ENCODE measurements at places on chromosomes 4 and X.

DNA sequence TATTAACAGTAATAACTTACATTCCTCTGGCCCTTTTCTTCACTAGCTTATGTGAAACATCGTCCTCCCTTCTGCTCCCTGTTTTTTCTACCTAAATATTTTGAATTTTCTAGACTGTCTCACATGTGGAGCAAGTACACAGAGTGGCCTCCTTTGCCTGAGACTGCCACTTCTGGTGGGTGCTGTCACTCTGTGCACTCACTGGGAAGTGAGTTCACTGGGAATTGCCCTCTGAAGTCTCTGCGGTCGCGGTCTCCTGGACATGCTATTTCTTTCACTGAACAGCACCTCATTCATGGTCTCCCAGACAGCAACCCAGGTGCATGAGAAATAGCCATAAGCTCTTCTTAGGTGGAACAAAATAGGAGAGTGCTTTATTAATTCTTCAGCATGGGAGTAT is 1179.7 kb upstream of the ADGRL3 start:
- DNase-seq, result no peak

DNA sequence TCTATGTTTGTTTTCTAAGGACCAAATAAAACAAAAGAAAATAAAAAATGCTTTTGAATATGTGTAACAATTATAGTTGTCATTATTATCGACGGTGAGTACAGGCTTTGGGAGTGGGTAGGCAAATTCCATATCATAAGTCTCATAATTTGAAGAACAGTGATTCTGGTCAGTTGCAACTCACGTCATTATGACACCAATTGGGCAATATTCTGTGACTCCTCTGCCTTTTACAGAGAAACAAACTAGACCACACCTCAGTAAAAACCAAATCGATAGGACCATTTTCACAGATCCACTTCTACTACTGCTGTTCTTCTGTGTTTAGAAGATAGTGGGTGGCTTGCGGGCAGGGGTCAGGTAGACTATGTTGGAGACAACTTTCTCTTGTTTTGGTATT is 250.1 kb downstream of the C4orf33 start:
- DNase-seq, result no peak

- peak; percentile 57 for DNase-seq
Measured at GRCh38 chrX:154967603-154968002, 54.9 kb downstream of the F8 start.

DNA sequence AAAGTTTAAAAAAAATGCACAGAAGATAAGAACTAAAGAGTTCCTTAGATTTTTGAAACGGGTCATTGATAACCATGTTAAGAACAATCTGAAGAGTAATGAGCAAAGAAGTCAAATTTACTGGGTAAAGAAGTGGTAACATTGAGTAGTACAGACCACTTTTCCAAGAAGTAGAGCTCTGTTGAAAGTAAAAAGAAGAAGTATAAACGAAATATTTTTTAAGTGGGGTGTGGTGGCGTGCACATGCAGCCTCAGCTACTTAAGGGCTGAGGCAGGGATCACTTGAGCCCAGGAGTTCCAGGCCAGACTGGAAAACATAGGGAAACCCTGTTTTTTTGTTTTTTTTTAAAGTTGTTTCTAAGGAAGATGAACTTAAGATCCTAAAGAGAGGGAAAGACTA is 68.5 kb downstream of the UBA6 start:
- no peak for DNase-seq

- no peak for DNase-seq
Measured at GRCh38 chrX:131646106-131646505, 102.2 kb downstream of the OR13H1 start.

- DNase-seq, result no peak
Measured at GRCh38 chr4:7167706-7168105, 24.6 kb upstream of the SORCS2 start.

GRCh38 chr4:94595880-94596483 is 144.2 kb downstream of the PDLIM5 start:
- peak; percentile 35 for DNase-seq

GRCh38 chr4:2341261-2341841 is 77.1 kb downstream of the ZFYVE28 start:
- DNase-seq, result no peak

GRCh38 chrX:127552571-127552970 is 499.6 kb downstream of the ACTRT1 start:
- no peak for DNase-seq

GRCh38 chrX:41334363-41335197 is 618 bp downstream of the DDX3X start:
- peak; percentile 69 for DNase-seq

DNA sequence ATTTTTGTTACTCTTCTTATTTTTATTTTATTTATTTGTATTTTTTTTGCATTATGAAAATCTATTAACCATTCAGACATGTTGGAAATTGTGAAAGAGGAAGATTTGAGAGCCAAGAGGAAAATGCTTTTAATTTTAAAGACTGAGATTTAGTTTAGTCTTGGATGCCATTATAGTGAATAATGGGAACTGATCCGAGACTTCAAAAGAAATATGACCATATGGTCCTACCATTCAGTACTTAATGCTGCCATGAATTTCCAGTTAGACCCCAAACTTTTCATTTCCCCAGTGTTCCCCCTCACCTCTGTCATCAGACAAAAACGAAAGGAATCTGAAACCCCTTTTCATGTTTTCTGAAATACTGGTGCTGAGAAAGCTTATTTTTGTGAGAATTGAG is 95.5 kb downstream of the TENM3 start:
- no peak for DNase-seq

- peak; percentile 87 for DNase-seq
Measured at GRCh38 chr4:8035371-8035780, 95.7 kb upstream of the AFAP1 start.

DNA sequence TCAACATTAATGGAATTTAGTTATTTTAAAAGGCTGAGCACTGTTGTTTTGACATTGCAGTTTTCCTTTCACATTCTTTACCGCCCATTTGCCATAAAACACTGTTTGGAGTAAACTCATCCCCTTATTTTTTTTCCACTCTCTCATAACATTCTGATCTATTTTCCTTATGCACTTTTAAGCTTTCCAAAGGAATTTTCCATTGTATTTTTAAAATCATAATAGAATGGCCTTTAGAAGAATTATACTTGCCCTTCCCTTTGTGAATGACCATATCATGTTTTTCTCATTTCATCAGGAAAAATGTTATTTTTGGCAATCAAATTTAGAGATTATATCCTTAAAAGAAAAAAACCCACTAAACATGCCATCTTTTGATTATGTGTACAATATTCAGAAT is 1074.2 kb downstream of the STIM2 start:
- DNase-seq, result no peak

DNA sequence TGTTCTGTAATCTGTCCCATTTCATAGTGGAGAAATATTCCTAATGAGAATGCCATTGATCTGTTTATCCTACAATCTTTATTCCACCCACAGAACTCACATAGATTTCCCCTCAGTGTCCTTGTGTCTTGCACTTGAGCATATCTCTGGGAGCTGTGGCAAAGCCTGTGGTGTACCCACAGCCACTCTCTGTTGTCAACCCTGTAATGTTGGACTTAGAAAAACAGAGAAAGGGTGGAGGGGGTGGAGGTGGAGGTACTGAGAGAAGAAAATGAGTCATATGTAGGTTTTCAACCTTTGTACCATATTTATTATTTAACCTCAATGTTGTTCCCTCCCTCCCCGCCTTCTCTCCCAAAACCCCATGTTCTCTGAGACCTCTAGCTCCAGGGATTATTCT is 46.9 kb upstream of the TLL1 start:
- DNase-seq, result no peak
